Fibroblast of skin of back (primary cell): ENCODE measurements at places on chromosomes 11 and 22.

- DNase-seq: no peak
Observed at GRCh38 chr11:19378814-19379213, 138.1 kb upstream of the E2F8 start.

DNA sequence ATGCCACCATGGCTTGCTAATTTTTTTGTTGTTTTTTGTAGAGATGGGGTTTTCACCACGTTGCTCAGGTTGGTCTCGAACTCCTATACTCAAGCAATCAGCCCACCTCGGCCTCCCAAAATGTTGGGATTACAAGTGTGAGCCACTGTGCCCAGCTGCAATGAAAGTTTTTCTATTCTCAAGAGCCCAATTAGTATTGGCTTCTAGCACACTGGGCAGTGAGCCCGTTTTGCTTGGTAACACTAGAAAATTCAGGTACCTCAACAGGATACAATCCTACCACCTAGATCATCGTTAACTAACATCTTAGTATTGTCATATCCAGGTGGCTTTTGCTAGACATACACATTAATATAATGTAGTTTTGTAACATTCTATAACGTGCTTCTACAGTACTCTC, 19.0 kb downstream of the SEC14L3 start:
- DNase-seq: no peak

- DNase-seq: no peak
Observed at GRCh38 chr11:134800826-134801225, 388.8 kb upstream of the B3GAT1 start.

GRCh38 chr22:29141078-29141688, 64.5 kb upstream of the EMID1 start:
- DNase-seq: no peak

- DNase-seq: no peak
Observed at GRCh38 chr11:126189109-126189929, 22.1 kb downstream of the RPUSD4 start.

- DNase-seq: peak; percentile 49
Observed at GRCh38 chr11:4181782-4182721, 87.5 kb downstream of the RRM1 start.

DNA sequence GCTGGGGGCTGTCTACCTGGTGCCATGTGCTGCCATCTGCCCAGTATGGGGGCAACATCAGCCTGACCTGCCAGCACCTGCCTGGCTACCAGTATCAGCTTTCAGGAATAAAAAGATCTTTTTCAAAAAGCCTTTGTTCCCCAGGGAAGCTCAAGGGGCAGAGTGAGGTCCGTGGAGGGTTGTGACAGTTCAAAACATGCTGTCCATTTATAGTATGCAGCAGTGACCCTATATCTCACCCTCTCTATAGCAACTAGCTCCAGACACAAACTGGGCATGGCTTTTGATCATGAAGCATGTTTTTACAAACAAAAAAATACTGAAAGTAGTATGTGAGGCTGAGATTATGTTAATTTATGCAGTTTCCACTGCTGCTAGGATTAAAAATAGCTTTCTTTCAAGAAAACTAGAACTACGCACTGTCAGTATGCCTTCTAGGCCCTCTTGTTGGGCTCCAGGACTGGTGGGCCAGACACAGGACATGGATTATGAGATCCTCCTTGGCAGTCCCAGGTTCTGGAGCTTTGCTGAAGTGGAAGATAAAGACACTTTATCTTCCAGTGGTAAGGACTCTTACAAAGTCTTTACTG, 23.4 kb downstream of the NAV2 start:
- no peak for DNase-seq

GRCh38 chr22:32996276-32996675, 61.9 kb downstream of the SYN3 start:
- no peak for DNase-seq

DNA sequence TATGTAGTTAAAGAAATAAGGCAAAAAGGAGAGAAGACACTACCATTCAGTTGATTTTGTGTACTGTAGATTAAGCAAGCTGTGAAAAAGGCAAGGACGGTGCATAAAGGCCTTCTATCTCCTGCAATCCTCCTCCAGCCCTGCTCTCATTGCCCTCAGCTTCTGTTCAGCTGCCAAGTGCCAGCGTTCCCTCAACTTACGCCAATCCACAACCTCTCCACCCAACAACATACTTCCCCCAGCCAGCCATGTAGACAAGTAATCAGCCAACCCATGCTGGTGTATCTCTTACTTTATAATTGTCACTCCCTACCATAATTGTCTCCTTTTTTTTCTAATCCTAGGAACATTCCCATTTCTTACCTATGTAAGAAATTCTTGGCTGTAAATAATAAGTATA, 30.1 kb upstream of the ANO5 start:
- no peak for DNase-seq

DNA sequence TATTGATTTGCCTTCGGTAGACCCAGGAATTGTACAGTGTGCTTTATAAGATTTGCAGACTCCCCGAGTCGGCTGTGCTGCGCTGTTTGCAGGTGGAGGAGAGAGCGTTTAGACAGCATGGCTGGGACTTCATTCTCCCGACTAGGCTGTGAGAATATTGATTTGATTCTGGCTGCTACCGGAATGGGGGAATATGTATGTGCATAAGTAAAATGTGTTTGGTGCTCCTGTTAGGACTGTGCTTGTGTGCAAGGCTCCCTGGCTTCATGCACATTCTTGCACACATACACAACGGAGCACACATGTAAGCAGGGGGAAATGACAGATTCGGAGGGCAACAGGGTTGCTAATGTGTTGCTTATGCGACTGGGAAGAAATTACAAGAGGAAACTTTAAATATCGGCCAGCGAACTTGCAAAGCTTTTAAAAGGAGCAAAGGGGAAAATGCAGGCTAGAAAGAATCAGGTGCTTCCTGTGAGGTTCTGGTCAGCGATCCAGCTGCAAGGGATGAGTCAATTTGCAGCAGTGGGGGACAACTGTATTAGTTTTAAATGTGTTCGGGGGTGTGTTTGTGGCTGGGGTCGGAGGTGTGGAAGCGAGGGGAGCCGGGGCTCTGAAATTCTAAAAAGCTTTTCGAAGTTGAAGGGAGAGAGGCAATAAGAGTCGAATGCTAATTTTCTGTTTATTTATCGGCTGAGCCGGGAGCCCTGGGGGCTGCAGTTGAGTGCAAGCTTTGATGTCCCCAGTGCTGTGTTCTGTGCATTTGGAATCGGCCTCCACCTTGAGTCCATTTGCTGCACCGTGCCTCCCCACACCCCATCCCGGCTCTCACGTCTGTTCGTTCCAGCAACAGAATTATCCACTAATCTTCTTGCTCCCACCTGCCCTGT, 731 bp downstream of the NTM start:
- DNase-seq: no peak

GRCh38 chr11:131934006-131934405, 563.6 kb downstream of the NTM start:
- no peak for DNase-seq

DNA sequence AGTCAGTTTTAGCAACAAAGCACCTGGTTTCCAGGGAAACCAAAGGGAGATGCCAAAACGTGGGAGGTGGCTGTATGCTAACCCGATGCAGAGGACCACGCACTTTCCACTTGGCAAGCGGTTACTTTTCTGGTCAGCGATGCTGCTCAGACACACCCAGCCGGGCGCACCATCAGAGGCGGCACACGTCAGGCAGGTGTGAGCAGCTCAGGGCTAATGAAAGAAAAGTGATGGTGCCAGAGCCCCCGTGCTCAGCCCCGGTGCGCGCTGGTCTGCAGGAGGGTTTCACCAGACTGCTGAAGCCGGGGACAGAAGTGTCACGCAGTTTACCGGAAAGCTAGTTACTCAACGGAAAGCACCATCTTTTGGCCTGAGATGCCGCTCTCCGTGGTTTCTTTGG, 5.7 kb downstream of the LTO1 start:
- DNase-seq: no peak

GRCh38 chr22:37079668-37080171, 28.2 kb downstream of the KCTD17 start:
- peak; percentile 9 for DNase-seq

DNA sequence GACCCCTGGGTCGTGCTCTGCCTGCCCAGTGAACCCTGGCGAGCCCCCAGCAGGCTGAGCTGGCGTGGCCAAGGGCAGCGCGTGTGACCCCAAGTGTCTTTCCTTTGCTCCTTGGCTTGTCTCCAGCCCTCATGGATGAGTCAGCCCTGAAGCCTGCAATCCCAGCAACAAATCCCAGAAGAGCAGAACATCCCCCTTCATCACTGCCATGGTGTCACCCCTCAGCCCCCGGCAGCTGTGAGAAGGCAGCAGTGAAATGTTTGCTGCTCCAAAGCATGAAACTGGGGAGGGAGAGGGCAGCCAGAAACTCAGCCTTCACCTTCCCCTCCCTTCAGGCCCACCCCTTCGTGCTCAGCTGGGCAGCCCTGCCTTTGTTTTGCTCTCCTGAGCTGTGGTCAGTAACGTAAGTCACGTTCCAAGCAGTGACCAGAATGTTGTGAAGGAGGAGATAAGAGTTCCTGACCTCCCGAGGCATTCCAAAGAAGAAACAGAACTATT, 29.8 kb downstream of the ADAMTS15 start:
- DNase-seq: peak; percentile 95

GRCh38 chr11:30631148-30631547, 45.0 kb upstream of the MPPED2 start:
- DNase-seq: no peak

DNA sequence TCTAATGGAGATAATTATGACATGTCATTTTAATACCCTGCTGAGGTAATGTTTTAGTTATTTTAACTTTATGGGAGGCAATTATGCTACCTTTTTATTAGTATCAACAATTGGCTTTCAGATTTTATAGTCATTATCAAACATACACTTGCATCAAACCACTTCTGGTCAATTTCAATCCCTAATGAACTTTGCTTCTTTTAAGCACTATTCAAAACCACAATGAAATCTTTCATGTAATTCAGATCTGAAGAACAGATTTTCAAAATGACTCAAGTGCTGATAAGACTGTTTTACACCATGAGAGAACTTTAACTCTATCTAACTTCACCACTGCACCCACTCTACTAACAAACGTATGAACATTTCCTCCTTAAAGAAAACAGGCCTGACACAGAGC, 25.9 kb upstream of the CCDC34 start:
- DNase-seq: no peak

DNA sequence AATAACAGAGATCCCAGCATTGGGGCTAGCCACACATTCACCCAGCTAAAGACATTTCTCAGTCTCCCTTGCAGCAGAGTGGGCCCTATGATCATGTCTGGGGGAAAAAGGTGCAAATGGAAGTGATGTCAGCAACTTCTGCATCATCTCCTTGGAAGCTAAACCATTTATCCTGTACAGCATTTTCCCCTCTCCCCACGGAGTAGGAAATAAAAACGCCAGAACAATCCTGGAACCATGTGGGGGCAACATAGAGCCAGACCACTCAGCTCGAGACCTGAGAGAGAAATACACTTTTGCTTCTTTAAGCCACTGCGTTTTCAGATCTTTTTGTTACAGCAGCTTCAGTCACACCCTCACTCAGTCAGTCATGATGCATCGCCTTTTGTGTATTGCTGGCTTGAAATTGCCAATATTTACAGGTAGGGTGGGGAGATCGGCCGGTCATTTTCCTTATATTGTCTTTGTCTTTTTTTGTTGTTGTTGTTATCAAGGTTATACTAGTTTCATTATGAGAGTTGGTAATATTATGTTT, 9.1 kb upstream of the RAC2 start:
- peak; percentile 16 for DNase-seq

- peak; percentile 63 for DNase-seq
Observed at GRCh38 chr22:36211237-36211861, 9.7 kb upstream of the APOL4 start.

DNA sequence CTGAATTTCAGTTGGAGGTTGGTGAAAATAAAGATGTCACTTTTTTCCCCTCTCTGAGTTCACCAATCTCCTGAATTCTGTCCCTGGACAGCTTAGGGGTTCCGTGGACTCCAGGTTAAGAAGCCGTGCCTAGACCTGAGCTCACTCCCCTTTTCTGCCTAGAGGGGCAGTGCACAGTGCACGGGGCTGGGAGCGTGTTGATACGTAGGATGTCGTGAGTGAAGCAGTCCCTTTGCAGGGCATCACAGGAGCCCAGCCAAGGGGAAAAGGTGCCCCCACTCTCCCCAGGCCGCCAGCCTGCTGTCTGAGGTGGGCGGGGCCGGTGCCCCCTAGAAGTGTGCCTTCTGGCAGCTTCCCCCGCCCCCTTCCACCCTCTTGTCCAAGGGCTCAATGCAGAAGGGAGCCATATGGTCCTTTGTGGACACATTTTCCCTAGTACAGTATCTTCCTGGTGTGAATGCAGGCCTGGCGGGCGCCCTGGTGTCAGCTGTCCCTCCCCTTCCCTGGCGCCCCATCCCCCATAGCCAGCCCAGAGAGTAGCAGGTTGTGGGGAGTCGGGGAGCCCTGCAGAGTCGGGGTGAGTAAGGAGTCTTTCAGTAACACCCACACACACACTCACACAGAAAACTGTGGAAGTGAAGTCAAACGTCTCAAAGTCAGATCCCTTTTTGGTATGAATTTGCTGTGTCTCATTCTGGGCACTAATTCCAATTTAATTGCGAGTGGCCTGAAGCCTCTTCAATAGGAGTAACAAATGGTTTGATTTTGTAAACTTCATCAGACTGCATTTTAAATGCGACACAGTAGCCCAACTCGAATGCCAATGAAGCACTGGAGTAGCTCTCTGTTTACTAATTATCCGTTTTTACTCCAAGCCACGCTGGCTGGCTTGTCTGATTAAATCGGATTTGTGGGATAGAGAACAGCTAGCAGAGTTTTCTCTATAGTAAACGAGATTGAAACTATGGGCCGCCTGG, 67.5 kb upstream of the NNMT start:
- no peak for DNase-seq

GRCh38 chr11:72040491-72041363, 39.6 kb downstream of the NUMA1 start:
- peak; percentile 97 for DNase-seq

- no peak for DNase-seq
Observed at GRCh38 chr11:3231851-3232744, at the start of gene MRGPRE. Gene MRGPRE (minus strand): TSS chr11:3232417. CDS start chr11:3228799, 3,618 bp downstream.

DNA sequence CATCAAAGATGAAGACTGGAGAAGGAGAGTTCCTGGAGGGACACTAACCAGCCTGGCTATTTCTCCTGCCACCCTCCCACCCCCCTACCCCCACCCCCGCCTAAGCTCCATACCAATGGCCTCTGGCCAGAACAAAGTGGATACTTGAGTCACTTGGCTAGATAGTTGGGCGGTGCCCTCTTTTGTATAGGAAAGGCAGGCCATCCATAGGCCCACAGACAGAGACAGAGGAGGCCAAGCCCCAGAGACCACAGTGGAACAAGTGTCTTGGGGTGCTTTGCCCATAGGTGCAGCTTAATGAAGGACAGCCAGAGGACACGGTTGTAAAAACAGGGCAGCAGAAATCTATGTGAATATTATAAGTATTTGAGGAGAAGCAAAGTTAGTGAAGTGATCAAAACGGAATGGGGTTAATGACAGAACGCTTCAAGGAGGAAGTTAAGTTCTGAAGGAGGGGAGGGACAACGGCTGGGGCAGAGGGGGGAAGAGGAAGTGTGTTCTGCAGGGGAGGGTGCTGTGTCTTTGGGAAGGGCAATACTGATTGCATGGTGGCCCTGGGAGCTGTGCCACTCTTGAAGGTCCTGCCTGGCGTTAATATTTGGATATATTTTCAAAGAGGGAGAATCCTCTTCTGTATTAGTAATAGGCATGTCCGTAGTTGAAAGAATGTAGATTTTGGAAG, 32.7 kb downstream of the FLI1 start:
- no peak for DNase-seq

- DNase-seq: no peak
Observed at GRCh38 chr11:32318071-32319055, 117.0 kb downstream of the WT1 start.
